ENCODE measurements at places on chromosomes 7 and 10. TPM values are rescaled to one million over a fixed set of nuclear protein-coding genes. Genes with fewer than 3 reads are reported as not detected.

Gene SLC13A1
- total RNA-seq: not detected

Gene HMX2
- total RNA-seq: 0.92 TPM

Gene COL17A1
- under 0.01 TPM for total RNA-seq

Gene RASA4B
- 17.1 TPM for total RNA-seq

Gene PAX2
- not detected for total RNA-seq

Gene IL15RA
- total RNA-seq: not detected

Gene BAIAP2L1
- total RNA-seq: 1.6 TPM

Gene CRHR2
- 1.6 TPM for total RNA-seq

Gene TDRD1
- total RNA-seq: 1.4 TPM

Gene TMEM178B
- total RNA-seq: 126 TPM

Gene ZNHIT1
- 57.9 TPM for total RNA-seq

Gene BPGM
- total RNA-seq: 60.4 TPM

Gene COL28A1
- 1.4 TPM for total RNA-seq

Gene ADCYAP1R1
- 70.4 TPM for total RNA-seq

Gene CYP3A4
- not detected for total RNA-seq

Gene PRPS1L1
- not detected for total RNA-seq

Gene DGKI
- 93.9 TPM for total RNA-seq

Gene PTEN
- total RNA-seq: 249 TPM

Gene IGFBP3
- 7.2 TPM for total RNA-seq

Gene DTX2
- total RNA-seq: 3.0 TPM

Gene FXYD4
- not detected for total RNA-seq

Gene C10orf90
- 1.2 TPM for total RNA-seq

Gene SLC18A3
- 2.8 TPM for total RNA-seq

Gene FRAT1
- 6.0 TPM for total RNA-seq

Gene HTR7
- 14.1 TPM for total RNA-seq

Gene PLXDC2
- 45.0 TPM for total RNA-seq

Gene MET
- total RNA-seq: 2.8 TPM

Gene FAM20C
- total RNA-seq: 30.7 TPM

Gene OR9A2
- 0.69 TPM for total RNA-seq

Gene GPR15LG
- total RNA-seq: not detected

Gene C7orf57
- 5.8 TPM for total RNA-seq

Gene SORCS3
- total RNA-seq: 25.8 TPM

Gene CNNM1
- total RNA-seq: 6.5 TPM

Gene CYP17A1
- not detected for total RNA-seq

Gene NUTM2D
- 7.8 TPM for total RNA-seq

Gene STARD3NL
- 111 TPM for total RNA-seq

Gene TRPV5
- total RNA-seq: 0.23 TPM

Gene MCU
- total RNA-seq: 37.1 TPM

Gene AGR3
- total RNA-seq: not detected

Gene TMEM213
- not detected for total RNA-seq

Gene PNLIP
- not detected for total RNA-seq
